AG04450 (cell line): ENCODE measurements at places on chromosomes 7 and 10. TPM values are rescaled to one million over a fixed set of nuclear protein-coding genes. Genes with fewer than 3 reads are reported as not detected.

DNA sequence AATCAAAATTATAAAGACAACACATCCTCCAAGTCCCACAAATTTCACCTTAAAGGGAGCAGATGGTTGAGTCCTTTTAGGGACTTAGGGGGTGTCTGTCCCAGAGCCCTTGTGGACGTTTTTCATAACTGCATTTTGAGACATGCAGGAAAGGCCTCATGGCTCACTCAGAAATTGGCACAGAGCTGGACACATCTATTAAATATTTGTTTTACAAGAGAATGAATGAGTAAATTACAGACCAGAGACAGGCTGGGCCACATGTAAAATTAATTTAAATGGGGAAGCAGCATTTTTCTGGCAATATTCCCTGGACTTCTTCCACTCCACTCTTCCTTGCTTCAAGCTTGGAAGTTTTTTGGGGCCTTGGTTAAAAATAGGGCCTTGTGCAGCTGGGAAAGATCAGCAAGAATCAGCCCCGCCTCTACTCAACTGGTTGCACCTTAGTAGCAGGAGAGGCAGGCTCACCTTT lies 20.0 kb downstream of the LAMB1 start:
- no peak for DNase-seq

DNA sequence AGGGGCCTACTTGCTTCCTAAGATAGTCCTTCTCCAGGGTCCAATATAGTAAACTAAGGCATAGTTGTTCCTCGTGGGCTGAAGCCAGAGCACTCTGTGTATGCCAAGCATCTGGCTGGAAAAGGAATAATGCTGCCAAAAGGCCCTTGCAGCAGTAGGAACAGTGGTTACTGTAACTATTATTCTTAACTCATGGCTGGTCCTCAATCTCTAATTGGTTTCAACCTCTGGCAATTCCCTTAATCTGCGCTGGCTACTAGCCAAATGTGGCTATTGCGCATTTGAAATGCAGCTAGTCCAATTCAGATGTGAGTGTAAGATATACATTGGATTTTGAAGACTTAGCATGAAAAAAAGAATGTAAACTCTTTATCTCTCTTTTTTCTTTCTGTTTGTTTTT lies 27.8 kb upstream of the LBX1 start:
- no peak for DNase-seq

DNA sequence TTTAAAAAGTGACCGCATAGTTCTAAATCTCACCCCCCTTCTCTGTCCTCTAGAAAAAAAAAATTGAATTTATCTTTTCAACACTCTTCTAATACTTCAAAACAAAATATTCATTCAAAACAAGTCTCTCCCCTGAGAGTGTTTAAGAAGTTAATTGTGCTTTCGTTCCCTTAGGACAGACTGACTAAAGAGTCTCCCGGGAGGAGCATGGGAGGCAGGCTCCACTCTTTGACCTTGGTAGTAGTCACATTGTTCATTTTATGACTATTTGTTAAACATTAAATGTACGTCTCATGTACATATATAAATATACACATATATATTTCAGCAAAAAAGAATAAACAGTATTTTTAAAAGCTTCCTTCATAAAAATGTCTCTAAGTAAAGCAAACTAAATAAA lies 35.3 kb upstream of the SPOCK2 start:
- no peak for DNase-seq

DNA sequence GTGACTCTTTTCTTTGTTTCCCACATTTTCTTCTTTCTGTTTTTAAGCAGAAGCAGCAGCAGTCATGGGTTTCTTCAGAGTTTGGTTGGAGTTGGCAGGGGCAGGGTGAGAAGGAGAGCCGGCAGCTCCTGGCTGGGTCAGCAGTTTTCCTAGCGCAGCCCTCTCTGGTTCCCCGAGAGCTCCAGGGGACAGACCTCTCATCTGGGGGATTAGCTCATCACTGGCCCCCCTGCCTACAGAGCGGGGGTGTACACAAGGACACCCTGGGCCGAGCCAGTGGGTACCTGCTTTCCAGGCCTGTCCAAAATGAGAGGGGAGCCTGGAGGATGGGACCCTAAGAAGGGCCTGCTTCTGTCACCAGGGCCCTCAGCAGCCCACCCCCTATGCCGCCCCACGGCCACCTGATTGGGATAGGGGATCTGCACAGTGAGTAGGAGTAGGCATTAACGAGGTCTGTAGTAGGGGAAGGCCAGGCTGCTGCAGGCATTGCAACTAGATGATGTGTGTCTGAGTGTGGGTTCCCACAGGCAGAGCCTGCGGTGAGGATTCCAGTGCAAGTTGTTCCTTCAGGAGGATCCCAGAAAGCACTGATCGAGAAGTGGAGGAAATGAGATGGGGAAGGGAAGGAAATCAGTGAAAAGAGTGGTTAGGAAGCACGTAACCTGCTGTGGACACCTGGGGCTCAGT lies 122.9 kb upstream of the PPIF start:
- no peak for DNase-seq

DNA sequence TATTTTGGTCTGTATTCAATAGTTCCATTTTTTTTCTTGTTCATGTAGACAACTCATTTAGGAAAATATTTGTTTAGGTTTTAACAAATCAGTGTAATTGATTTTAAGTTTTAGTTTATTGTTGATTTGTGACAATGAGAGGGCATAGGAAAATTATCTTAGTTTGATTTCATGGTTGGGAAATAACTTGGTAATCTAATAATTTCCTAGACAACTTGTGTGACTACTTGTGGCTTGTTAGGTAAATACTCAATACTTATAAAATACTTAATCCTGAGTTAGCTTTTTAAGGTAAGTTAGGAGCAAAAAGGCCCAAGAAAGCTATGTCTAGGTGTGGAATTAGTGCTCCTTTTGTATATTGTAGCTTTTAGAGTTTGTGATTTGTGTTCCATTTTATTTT lies 65.4 kb downstream of the ZNRF2 start:
- DNase-seq: no peak

Gene MYO1G
- polyA plus RNA-seq: not detected in 2 replicates

Gene C7orf57
- polyA plus RNA-seq: not detected in 2 replicates

Gene CUX1
- polyA plus RNA-seq: 29.7 and 33.8 TPM in 2 replicates

Gene SPDYE8
- 0.10 TPM in 1 of 2 replicates, not detected in the other for polyA plus RNA-seq
